ENCODE measurements at places on chromosomes 6 and 20.

GRCh38 chr6:53358440-53359094, 9.8 kb upstream of the ELOVL5 start:
- no peak for DNase-seq

DNA sequence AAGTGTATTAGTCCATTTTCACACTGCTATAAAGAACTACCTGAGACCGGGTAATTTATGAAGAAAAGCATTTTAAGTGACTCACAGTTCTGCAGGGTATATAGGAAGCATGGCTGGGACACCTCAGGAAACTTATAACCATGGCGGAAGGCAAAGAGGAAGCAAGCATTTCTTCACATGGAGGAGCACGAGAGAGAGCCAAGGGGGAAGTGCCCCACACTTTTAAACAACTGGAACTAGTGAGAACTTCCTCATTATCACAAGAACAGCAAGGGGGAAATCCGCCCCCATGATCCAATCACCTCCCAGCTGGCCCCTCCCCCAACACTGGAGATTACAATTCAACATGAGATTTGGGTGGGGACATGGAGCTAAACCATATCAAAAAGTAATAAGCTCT, 28.3 kb upstream of the B3GAT2 start:
- no peak for DNase-seq

DNA sequence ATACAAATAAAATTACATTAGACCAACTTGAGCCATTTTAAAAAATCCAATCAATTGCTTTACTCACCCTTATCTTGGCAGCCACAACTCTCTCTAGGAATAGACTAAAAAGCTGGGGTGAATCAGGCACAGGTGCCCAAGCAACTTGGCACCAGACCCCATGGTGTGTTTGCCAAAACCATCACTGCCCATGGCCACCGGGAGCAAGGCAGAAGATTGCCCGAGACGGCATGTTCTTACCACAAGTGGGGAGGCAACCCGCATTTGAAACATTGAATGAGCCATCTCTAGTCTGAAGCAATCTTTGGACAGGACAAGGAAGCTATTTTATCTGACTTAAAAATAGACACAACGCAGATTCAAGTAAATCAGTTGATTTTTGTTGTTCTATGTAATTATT, 69.0 kb downstream of the SMLR1 start:
- DNase-seq = no peak

GRCh38 chr20:36228770-36229169, 7.5 kb upstream of the AAR2 start:
- no peak for DNase-seq

DNA sequence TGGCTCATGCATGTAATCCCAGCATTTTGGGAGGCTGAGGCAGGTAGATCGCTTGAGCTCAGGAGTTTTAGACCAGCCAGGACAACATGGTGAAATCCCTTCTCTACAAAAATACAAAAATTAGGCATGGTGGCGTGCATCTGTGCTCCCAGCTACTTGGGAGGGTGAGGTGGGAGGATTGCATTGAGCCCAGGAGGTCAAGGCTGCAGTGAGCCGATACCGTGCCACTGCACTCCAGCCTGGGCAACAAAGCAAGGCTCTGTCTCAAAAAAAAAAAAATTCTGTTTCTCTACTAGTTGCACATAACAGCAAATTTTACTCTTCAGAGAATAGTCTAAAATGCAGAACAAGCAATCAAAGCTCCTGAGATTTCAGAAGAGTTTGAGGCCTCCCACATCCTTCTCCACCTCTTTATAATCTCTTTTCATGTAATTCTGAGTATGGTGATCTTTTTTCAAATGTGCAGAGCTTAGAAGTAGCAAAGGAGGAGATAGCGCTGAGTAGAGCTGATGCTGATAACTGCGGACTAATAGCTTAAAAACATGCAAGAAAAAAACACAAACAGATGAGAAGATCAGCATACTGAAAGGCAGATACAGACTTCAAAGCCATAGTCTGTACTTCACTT, 23.3 kb downstream of the LRRN4 start:
- no peak for DNase-seq

GRCh38 chr20:45095805-45096238, 5.1 kb downstream of the KCNS1 start:
- DNase-seq = peak; percentile 72

DNA sequence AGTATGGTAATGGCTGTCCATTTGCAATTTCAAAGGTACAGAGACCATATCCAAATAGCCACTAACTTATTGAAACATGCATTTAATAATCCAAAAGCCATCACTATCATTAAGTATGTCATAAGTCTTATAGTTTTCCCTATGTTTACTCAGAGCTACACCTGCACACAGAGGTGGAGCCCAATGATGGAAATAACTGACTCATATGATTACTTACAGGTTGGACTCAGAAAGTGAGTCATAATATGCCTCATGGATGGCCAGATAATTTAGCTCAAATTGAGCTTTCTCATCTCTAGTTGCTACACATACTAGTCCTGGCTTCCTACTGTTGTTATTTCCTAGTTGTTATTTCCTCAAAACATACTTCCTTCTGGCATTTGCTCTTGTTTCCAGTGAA, 104.4 kb upstream of the KHDRBS2 start:
- peak; percentile 59 for DNase-seq

GRCh38 chr6:154337406-154338005, 19.1 kb downstream of the IPCEF1 start:
- DNase-seq = no peak

GRCh38 chr6:167836721-167837120, 10.0 kb downstream of the AFDN start:
- no peak for DNase-seq

DNA sequence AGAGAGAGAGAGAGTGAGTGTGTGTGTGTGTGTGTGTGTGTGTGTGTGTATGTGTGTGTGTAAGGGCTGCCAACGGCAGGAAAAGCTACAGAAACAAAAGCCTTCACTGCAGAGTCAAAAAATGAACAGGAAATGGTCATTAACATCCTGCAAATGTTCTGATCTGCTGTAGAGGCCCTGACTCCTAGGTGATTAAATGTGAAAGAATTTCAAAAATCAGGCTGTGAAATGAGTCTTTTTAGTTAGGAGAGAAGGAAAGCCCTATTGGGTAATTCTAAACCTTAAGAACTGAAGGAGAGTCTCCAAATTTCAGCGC, 166.5 kb upstream of the MYLIP start:
- peak; percentile 54 for DNase-seq

DNA sequence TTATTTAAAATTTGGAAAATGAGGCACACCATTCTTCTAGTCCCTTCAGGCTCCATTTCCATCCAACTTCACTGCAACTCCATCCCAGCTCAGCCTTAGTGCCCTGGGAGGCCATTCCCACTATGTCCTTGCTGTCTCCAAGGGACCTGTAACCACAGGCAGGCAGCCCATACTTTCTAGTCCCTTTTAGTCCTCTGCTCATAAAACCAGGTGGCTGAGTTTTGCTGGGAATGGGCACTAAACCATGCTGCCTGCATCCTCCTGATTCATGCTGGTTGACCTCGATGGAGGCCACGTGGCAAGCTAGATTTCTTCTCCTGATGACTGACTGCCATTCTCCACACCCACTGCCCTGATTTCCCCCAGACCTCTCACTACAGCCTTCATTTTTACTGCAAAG, 27.5 kb upstream of the MYMX start:
- DNase-seq = no peak

GRCh38 chr6:139485742-139486475, 111.5 kb upstream of the CITED2 start:
- DNase-seq = no peak

DNA sequence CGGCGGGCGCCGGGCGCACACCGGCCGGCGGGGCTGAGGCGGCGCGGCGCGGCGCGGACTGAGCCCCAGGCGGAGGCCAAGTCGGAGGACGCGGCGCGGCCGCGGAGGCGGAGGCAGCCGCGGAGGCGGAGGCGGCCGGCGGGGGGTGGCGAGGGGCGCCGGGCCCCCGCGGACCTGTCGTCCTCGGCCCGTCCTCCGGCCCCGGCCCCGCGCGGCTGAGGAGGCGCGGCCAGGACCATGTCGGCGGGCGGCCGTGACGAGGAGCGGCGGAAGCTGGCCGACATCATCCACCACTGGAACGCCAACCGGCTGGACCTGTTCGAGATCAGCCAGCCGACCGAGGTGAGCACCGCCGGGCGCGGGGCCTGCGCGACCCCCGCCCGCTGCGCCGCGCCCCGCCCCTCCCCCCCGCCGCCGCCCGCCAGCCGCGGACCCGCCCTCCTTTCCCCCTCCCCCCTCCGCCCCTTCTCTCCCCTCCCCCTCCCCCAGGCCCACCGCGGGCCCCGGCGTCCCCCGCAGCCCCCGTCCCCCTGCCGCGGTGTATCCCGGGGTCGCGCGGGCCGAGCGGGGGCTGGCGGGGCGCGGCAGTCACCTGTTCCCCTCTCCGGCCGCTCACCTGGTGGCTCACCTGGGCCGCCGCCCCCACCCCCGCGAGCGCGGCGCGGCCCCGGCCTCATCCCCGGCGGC, at the start of gene AFDN:
Gene AFDN (plus strand): TSS at position 16 of the 687 bp plus-strand sequence. CDS start 222 bp downstream, at position 238.
- DNase-seq = peak; percentile 71

GRCh38 chr20:58450254-58450653, 61.2 kb downstream of the VAPB start:
- DNase-seq = peak; percentile 27

DNA sequence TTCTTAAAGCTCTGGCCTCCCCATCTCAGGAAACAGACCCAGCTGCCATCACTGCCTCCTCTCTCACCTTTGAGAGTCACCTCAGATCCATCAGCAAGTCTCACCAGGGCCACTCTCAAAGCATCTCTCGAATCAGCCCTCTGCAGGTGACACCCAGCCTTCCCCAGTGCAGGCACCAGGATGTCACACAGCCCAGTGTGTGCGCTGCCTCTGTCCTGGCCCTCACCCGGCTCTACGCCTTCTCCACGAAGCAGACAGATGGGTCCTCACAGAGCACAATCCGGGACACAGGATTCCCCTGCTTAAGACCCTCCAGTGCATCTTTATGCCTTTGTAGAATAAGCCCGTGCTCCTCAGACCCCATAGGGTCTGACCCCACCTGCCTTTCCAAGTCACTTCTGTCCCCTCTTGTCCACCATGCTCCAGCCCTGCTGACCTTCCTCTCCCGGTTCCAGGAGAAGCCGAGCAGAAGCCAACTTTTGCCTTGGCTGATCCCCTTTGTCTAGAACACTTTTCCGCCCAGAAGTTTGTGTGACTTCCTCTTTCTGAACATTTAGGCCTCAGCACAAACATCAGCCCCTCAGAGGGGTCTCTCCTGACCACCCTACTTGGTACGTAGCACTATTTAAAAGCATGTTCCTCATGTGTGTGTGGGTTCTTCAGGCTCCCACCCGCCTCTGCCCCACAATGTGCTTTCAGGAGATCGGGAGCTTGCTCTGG, 60.2 kb downstream of the PSMG4 start:
- DNase-seq = no peak

- DNase-seq = no peak
Observed at GRCh38 chr6:11243861-11244260, 11.4 kb upstream of the NEDD9 start.

GRCh38 chr20:62707276-62707920, 1.2 kb upstream of the NTSR1 start:
- DNase-seq = no peak

DNA sequence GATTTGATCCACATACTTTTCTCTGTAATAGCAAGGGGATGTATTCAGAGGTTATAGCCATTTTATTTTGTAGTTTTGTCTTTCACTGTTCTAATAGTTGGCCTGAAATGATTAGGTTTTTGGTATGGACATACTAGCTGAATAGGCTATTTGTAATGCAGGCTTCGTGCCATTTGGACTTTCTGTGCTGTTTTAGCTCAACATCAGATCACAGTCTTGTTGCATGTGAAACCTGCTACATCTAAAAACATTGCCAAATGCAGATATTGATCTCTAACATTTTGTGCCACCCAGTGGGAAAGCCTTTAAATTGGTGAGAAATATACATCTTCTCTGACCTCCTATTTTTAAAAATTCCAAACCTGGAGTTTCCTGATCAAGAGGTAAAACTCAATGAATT, 157.5 kb upstream of the SCGN start:
- DNase-seq = no peak

DNA sequence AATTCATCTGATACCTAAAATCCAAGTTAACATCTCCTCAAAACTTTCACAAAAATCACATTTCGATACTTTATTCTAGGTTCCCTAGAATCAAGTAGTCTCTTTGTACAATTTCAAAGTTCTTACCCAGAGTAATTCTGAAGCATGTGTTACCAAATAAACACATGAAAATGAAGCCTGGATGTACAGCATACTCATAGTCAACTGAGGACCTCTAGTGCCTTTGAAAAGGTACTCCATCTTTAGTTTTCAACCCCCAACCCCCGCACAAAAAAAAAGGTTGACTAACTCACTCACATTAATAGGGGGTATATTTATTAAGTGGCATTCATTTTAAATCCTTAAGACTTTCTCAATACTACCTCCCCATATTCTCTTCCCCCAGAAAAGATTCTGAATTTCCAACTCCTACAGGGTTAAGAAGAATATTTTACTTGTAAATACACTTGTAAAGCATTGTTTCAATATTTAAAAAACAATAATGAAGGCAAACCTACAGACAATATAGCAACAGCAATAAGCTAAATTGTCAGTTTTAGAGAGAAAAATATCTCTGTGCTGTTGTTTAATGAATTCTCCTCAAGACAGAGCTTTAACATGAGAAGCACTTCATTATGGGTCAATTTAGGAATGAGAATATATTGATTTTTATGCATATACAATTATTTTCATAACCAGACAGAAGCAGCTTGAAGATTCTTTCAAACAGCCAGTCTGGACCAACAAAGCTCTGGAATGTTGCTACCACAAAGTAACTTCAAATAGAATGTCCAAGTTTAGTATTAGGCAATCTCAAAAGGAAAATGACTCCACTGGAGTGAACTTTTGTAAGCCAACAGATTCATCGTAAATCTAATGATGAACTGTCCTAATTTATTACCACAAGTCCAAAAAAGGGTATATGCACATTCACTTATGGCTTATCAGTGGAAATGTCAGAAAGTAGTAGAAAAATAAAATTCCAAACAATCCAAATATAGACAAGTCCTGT, 3.3 kb downstream of the PLN start:
- peak; percentile 60 for DNase-seq

DNA sequence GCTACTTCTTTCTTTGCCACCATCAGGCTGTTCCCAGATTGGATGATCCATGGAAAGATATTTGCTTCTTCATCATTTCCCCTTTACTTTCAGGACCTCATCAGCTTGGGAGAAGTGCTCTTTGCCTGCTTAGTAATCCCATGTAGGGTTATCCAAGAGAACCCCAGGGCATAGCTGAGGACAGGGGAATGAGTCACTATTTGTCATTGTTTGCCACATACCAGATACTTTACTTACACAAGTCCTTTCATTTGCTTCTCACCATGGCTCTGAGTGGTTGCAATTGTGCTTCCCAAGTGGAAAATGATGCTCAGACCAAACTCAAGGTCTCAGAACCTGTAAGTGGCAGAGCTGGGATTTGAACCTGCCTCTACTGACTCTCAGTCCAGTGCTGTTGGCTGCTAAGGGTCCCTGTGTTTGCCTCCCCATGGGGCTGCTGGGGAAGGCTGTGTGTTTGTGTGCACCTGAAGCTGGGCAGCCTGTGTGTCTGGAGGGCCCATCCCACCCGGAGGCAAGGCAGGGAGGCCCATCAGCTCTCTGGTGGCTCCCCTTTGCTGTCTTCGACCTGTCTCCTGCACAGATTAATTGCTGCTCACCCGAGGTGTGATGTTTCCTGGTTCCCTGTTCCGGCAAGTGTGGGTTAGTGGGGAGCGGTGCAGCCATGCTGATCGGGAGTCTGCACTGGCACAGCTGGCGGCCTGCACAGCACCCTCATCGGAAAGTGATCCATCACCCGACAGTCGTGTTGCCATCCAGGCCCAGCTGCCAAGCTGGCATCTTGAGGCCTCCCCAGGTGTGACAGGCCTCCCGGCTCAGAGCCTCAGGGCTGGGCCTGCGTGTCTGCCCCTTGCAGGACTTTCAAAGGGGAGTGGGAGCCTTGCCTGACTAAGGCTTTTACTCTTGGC, 228.8 kb downstream of the DHX35 start:
- peak; percentile 90 for DNase-seq

GRCh38 chr6:120274547-120274946, 925.0 kb upstream of the MAN1A1 start:
- DNase-seq = no peak

Data from epithelial cell of esophagus (primary cell).